Fibroblast of upper back skin (primary cell): ENCODE measurements at places on chromosomes 4 and X.

- peak; percentile 37 for DNase-seq
Measured at GRCh38 chr4:80069837-80070731, 2.9 kb downstream of the ANTXR2 start.

DNA sequence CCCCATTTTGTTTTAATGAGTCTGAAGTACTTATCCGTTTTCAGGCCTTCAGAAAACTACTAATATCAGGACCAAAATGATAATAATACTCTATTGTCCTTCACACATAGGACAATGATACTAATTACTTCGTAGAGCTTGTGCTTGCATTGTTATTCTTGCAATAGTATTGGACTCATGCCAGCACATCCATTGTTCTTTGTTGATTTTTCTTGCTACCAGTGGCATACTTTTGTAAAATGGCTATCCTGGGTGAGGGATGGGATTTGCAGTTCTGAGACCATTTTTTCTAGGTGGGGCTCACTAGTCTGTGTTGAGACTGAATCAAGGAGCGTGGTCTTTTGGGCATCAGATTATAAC lies 195.3 kb downstream of the MAML3 start:
- no peak for DNase-seq

DNA sequence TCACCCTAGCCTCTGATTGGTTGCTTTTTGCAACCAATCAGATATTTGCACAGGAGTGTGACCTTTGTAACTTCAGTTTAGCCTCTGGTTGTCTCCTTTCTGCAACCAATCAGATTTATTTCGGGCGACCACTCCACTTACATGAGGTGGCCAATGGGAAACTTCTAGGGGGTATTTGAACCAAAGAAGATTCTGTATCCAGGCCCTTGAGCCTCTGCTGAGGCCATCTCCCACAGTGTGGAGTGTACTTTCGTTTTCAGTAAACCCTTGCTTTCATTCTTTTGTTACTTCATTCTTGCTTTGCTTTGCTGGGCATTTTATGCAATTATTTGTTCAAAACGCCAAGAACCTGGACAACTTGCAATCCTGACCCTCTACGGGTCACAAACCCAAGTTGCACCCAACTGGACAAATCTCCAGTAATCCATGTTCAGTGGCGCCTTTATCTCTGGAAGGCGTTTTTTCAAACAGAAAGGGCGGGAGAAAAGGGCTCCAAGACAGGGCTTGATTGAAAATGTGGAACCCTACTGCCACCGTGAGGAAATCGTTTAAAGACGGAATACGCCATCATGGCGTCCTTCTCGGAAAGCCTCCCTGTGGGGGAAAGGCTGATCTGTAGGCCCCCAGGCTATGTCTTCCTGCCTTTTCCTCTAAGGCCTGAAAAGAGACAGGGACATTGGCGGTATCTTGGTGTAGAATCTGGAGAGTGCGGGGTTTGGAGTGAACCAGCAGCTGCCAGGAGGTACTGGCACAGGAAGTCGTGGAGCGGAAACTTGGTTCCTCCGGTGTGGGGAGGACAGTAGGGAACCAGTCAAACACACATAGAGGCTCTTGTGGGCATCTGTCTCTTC lies 184.6 kb downstream of the OR13H1 start:
- no peak for DNase-seq

GRCh38 chr4:158783785-158784184 lies 15.0 kb downstream of the FNIP2 start:
- DNase-seq = peak; percentile 48

- DNase-seq = peak; percentile 86
Measured at GRCh38 chrX:69229436-69229835, 64.2 kb upstream of the PJA1 start.

DNA sequence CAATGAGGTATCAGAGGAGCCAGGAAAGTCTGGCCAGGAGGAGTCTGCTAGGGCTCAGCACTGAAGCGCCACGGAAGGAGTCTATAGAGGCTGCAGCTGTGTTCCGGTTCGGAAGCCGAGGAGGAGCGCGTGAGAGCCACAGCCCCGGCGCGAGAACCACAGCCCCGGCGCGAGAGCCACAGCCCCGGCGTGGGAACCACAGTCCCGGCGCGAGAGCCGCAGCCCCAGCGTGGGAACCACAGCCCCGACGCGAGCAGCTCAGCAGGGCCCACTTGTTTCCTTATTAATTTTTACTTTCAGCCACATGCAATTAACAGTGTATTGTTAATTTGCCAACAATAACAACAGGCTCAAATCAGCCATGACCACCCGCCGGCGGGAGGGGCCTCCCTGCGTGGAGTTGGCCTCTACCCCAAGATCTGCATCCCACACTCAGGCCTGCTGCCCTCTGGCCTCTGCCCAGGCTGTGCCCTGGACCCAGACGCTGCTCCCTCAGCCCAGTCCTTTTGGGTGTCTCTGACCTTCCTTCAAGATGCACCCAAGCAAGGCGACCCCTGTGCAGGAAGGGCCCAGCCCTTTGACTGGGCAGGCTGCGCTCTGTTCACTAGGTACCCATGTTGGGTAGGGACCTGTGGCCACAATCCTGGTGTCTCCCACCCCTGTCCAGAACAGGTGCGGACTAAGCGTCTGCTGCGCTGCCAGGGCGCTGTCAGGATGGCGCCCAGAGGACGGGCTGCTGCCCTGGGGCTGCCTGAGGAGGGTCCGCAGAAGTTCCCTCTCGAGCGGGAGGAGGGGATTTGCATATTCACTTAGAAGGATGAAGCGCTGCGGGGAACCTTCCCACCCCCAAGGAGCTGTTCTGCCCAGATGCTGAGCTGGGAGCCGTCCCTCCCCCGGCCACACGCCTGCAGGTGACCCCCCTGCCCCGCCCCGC lies 113.8 kb downstream of the ADRA2C start:
- DNase-seq = no peak

DNA sequence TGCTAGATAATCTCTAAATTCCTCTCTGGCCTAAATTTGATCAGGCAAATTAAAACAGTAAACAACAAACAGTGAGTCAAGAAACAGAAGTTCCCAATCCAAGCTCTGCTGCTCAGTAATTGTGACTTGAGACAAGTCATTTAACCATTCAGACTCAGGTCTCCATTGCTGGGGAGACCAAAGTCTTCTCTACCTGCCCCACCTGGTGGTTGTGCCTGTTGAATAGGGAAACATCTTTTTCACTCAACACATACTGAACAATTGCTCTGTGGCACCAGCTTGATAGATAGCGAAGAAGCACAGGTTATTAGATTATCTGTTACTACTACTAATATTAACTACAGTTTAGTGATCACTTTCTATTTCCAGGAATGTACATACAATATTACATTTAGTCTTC lies 112.1 kb upstream of the EOLA2 start:
- no peak for DNase-seq

GRCh38 chrX:154013614-154014360 lies 5.9 kb downstream of the IRAK1 start:
- peak; percentile 31 for DNase-seq

DNA sequence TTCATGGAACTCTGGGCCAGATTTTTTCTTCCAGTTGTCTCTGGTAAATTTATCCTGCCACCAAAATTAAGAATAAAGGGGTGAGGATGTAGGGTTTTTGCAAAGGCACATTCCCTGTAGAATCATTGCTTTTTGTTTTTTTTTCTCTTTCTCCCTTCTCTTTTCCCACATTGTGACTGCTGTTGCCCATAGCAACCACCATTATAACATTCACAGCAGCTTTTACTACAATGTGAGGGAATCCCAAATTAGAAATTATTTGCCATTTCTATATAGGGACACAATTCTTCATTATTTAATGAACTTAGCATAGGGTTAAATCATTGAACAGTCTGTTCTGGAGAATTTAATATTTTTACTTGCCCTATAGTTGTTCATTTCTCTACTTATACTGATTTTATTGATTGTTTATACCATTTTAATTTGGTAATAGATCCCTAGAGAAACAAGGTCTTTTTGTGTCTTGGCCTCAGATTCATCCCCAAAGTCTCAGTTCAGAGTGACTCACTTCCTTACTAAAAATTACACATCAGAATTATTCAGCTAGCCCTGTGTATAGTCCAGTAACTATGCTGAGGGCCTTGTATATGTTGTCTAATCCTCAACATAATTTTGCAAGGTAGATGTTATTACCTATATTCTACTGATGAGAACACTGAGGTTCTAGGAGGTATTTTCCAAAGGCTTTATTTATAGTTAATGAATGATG lies 80.8 kb upstream of the ANK2 start:
- peak; percentile 20 for DNase-seq

- peak; percentile 1 for DNase-seq
Measured at GRCh38 chr4:66300336-66300934, 630.1 kb upstream of the EPHA5 start.

DNA sequence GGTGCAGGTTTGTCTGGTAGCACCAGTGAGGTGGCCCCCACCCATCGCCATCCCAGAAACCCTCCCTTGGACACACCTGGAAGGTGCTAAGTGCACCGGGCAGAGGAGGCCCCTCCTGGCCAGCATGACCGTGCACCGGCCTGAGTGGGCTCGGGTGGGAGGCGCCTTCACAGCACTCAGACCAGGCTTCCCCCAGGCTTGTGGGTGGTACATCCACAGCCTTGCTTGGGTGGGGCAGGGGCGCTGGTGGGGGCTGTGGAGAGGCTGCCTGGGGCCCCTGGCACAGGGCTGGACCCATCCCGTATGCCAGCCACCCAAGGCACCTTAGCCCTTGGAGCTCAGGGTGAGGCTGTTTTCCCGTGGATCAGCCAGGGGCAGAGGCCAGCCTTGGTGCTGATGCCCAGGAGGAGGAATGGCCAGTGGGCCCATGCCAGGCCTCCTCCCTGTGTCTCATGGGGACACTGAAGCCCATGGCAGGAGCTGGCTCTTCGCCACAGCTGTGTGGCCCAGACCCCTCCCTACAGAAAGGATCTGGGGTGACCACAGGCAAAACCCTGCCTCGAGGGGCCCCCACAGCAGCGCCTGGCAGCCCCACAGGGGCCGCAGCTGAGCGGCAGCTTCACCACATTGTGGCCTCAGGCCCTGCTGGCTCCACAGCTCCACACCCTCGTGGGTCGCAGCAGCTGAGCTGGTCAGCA lies 21.4 kb downstream of the NKX1-1 start:
- DNase-seq = no peak

DNA sequence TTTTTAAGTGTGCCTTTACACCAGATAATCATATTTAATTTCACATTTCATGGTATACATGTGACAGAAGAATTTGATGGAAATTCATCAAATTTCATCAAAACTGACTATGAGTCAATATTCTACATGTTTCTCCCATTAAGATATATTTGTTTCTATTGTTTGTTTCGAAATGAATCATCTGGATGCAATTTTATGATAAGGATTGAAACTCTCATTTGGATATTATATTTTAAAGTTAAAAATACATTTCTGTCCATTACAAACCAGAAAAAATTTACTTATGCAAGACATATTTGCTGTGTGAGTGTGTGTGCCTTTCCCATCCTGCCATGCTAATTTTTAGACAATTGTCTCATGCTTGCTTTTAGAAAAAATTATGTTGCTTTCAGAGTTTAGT lies 52.2 kb downstream of the SULT1B1 start:
- DNase-seq = peak; percentile 10

- peak; percentile 46 for DNase-seq
Measured at GRCh38 chr4:3880615-3881120, 114.5 kb downstream of the ADRA2C start.

DNA sequence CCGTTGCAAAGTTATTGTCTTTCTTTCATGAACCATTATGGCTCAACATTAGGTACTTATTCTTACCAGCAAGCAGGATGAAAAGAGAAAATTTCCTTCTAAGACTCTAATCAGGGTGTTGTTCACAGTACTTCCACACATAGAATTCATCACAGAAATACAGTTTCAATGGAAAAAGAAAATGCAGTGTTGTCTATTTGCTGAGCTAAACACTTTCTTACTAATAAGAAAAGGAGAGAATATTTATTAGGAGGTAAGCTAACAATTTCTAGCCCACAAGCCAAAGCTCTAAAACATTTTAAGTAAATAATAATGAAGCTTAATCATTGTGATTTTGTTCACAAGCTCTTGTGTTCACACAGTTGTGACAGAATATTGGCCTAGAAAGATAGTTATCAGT lies 1772.8 kb upstream of the PCDH7 start:
- DNase-seq = no peak

DNA sequence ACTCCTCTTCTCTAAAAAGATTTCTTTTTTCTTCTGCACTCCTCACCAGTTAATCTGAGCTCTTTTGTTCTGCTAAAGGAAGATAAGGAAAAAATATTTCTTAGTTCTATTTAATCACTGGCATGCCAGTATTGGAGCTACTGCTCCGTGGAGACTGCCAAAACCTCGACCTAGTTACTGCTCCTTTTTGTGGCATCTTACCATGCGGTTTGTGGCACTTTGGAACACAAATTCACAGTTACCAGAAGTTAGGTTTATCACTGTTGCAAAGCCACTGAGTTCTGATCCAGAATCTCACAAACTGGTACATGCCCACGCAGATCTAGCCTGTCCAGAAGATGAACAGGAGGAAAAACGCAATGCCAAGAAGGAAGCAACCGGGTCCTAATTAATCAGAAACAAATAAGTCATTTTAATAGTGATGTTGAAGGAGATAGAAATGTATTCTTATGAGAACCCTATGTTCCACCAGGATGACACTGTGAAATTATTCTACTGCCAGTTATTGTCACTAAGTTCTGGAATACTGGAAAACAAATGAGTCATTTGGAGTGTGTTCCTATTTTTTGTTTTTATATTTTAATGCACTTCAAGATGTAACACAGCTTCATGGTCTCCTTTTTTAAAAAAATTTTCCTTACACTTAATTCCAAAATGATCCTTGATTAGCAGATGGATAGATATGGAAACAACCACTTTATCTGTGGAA lies 106.7 kb upstream of the GK2 start:
- DNase-seq = no peak

- DNase-seq = no peak
Measured at GRCh38 chr4:105858466-105859040, 36.7 kb upstream of the NPNT start.

- peak; percentile 90 for DNase-seq
Measured at GRCh38 chr4:128517096-128517738, 229.6 kb upstream of the PGRMC2 start.
